Activated CD8-positive, alpha-beta memory T cell treated with anti-CD3 and anti-CD28 coated beads for 1 hour (primary cell): ENCODE measurements at places on chromosomes 1 and 21.

GRCh38 chr1:4745560-4745959 lies 91.2 kb downstream of the AJAP1 start:
- DNase-seq: no peak

DNA sequence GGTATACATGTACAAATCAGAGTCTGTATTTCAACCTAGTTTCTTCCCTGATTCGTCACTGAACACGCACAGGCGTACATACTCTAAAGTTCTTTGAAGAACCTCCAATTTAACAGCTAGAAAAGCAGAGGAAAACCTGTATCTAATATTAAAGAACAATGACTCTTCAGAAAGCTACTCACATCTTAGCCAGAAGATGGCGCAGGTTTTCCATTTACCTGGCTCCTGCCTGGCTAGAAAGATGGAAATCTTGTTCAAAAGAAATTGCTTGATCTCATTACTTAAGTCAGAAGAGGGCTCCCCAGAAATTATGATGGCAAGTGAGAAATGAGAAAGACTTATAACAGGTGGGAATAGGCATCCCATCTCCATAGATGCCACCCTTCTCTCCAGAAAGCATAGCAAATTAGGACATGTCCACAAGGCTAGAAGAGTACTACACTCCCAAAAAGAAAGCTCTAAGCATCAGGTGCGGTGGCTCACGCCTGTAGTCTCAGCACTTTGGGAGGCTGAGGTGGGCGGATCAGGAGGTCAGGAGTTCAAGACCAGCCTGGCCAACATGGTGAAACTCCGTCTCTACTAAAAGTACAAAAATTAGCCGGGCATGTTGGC lies 19.0 kb upstream of the L1TD1 start:
- DNase-seq: no peak

- DNase-seq: no peak
Measured at GRCh38 chr1:172793823-172794222, 134.9 kb downstream of the FASLG start.

- DNase-seq: no peak
Measured at GRCh38 chr1:93200086-93200620, 19.6 kb downstream of the CCDC18 start.

GRCh38 chr1:218259800-218260199 lies 25.3 kb upstream of the RRP15 start:
- no peak for DNase-seq

- no peak for DNase-seq
Measured at GRCh38 chr1:194644528-194644927, 1458.1 kb upstream of the B3GALT2 start.

- no peak for DNase-seq
Measured at GRCh38 chr21:38712071-38712470, 93.7 kb upstream of the ETS2 start.

DNA sequence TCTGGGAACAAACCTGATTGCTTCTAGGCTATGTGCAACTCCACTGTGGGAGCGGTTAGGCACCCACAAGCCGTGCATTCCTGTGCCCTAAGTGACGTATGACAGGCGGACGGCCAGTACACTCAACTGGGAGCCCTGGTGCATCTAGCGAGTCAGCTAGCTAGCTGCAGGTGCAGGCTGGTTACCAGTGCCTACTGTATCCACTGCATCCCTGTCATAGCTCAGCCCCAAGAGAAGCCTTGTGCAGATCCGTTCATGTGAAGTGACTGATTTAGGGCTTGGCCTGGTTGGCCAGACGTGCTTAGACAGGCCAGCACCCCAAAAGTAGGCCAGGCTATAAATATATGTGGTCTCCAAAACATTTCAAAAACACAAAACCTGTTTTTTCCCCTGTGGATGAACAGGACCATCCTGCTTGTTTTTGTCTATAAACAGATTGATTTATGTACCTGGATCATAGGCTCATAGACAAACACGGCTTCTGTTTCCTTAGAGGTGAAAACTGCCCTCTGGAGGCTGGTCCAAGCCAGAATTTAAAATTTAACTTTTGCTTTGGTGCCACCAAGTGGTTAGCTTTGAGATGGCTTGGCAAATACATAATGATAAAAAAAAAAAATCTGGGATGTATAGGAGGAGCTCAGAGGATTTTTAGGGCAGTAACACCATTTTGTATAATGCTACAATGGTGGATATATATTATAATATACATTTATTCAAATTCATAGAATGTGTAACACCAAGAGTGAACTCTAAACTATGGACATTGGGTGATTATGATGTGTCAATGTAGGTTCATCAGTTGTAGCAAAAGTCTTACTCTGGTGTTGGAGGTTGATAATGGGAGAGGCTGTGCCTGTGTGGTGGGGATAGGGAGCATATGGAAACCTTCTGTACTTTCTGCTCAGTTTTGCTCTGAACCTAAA lies 68.5 kb downstream of the GIPC2 start:
- DNase-seq: no peak

GRCh38 chr1:53617851-53618499 lies 121.0 kb downstream of the GLIS1 start:
- no peak for DNase-seq

- DNase-seq: no peak
Measured at GRCh38 chr1:37537378-37537777, 16.7 kb downstream of the SNIP1 start.

GRCh38 chr1:6911974-6912373 lies 126.7 kb downstream of the CAMTA1 start:
- DNase-seq: no peak

- DNase-seq: no peak
Measured at GRCh38 chr1:1299686-1300351, 7.9 kb downstream of the ACAP3 start.

DNA sequence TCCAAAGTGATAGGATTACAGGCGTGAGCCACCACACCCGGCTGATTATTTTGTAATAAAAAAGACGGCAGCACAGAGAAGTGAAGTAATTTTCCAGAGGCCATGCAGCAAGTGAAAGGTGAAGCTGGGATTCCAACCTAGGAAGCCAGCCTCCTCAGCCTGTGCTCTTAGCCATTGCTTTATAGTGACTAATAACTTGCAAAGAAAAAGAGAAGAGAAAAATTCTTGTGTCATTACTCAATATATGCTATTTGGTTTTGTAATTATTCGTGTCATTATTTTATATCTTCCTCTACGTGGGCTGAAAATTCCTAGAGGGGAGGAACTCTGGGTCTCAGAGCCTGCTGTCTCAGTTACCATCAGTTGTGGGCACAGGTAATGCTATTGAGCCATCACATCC lies 1.6 kb upstream of the IER5 start:
- DNase-seq: no peak

- no peak for DNase-seq
Measured at GRCh38 chr1:15799004-15799867, 8.2 kb downstream of the UQCRHL start.

DNA sequence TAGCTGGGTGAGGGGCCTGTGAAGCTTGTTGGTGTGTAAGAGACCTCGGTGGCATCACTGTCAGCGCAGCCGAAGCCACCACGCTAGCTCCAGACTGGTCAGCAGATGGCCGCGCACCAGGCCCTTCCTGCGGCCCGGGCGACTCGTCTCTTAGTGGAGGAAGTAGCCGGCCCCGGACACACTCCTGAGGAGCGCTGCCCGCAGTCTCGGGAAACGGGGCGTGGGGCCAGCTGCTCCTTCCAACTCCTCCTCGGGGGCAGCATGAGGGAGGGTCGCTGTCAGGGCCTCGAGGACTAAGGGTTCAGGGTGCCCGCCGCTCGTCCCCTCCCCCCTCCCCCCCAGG lies 20.4 kb downstream of the H3-3A start:
- no peak for DNase-seq

DNA sequence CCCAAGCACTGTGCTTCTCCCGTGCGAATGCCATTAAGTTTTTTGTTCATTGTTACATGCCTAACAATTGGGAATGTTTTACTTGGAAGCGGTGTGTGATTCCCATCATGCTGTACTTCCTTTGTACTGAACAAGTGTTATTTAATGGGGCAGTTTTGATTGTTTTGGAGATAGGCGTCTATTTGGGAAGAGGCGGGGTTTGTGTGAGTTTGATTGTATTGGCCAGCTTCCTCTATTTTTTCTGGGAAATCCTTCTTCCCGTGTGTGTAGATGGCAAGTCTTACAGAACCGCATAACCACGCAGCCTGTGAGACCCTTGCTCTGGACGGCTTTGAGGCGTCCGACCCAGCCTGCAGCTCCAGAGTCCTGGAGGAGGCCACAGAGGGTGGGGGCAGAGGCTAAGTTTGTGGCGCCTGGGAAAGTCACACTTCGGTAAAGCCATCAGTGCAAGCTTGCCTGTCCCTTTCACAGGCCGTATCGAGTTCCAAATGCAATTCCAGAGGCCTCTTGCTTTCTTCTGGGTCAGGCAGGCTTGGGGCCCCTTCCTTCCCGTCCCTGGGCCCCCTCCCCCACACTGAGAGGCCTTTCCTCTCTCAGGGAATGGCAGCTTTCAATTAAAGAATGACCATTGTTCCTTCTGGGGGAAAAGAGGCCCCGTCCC lies 210.3 kb downstream of the TOMM20 start:
- DNase-seq: no peak

- DNase-seq: no peak
Measured at GRCh38 chr21:34289856-34290255, 74.0 kb upstream of the KCNE2 start.

DNA sequence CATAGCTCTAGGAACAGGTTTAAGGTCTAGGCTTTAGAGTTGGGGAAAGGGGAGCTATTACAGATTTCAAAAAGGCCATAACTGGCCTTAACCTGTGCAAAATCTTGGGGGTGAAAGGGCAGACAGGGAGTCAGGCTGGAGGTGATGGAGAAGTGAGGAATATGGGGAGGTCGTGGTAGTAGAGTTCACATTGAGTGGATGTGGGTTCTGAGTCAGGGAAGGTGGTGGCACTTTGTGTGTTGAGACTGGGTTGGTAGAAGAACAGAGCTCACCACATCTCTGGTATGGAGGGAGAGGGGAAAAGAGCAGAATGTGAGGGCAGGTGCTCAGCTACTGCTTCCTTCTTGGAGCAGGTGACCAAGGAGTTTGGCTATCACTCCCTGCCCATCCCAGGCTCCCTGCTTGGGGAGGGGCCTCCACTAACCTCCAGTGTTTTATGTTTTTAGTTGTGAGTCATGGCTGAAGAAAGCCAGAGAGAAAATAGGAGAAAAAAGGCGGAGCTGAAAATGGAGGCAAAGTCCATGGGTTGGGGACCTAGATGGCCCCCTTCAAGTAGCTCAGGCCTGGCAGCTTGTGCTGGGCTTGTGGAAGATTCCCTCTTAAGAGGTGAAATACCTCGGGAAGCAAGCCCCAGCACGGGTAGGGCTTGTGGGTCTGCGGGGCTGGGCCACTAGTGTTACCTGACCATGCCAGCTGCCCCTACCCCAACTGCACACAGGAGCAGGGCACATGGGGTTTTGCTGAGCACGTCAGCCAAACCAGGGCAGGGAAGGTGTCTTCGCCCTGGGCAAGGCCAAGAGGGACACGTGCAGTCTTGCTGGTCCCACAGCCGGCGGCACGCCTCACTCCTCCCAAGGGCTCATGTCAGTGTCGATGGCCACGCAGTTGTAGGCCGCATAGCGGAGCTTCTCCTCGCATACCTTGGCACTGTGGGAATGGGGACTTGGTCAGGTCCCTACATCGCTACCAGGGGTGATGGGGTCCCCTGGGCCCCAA lies 8.2 kb downstream of the HECTD3 start:
- DNase-seq: no peak

GRCh38 chr21:21159253-21159899 lies 161.2 kb downstream of the NCAM2 start:
- DNase-seq: no peak

- DNase-seq: no peak
Measured at GRCh38 chr1:95098196-95098595, 19.0 kb upstream of the TLCD4 start.

DNA sequence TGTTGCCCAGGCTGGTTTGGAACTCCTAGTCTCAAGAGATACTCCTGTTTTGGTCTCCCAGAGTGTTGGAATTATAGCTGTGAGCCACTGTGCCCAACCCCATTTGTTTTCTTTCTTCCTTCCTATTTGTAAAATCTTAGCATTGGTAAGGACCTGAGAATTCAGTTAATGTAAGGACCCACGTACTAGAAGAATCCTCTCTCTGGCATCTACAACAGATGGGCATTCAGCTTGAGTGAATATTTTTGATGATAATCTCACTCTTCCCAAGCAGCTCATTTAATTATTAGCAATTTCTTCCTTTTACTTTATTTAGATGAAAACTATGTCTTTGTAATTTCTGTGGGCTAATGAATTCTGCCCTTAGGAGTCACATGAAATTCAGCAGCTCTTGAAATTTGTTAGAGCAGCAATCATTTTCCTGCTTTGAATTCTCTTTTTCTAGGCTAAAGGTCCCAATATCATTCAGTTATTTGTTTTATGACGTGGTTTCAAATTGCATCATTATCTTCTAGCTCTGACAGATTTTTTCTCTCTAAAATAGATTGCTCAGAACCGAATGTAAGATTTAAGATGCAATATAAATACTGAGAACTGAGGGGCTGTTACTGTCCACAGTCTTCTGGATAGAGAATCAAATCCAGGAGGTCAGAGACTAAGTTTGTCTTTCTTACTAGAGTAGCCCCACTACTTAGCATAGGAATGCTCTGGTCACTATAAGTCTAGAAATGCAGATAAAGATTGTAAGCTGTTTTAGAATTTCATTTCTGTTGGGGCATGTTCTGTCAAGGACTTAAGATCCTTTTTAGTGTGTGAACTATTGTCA lies 59.4 kb downstream of the EPB41 start:
- DNase-seq: no peak

DNA sequence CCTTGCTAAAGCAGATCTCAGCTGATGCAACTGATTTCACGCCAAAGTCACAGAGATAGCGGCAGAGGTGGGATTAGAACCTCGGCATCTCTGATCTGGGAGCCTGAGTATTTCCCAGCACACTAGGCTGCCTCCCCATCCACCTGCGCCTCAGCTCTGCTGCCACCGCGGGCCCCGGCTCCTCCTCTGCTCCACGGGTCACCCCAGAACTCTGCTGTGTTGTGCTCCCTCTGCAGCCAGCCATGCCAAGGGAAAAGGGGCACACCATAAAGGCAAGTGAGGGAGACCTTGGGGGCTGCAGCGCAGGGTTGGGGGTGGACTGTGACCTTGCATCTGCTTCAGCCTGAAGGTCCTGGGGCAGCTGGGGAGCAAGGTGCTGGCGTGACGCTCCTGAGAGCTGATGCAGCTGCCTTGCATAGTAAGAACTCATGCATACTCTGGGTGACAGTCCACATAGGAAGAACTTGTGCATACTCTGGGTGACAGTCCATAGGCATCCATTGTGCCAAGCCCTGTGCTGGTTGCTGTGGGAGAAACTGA lies 68.7 kb downstream of the MAN1C1 start:
- DNase-seq: no peak

DNA sequence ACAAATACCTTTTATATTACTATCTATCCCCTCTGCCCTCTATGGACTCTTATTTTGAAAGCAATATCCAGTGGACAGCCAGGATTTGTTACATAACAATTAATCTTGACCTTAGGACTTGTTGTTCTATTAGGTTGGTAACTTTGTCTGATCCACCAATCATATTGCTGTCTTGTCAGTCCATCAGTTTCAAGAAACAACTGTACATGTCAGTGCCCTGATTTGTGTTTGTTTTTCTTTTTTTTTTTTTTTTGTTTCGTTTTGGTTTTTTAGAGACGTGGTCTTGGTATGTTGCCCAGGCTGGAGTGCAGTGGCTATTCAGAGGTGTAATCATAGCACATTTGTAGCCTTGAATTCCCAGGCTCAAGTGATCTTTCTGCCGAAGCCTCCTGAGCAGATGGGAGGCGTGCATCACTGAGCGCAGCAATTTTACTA lies 1.5 kb upstream of the SCP2 start:
- DNase-seq: no peak

GRCh38 chr1:215001419-215002021 lies 81.0 kb upstream of the KCNK2 start:
- no peak for DNase-seq

- no peak for DNase-seq
Measured at GRCh38 chr21:42191696-42192595, 27.0 kb upstream of the ABCG1 start.

- DNase-seq: no peak
Measured at GRCh38 chr1:198607714-198608113, 31.1 kb upstream of the PTPRC start.
